ENCODE measurements at places on chromosomes 2 and 18.

DNA sequence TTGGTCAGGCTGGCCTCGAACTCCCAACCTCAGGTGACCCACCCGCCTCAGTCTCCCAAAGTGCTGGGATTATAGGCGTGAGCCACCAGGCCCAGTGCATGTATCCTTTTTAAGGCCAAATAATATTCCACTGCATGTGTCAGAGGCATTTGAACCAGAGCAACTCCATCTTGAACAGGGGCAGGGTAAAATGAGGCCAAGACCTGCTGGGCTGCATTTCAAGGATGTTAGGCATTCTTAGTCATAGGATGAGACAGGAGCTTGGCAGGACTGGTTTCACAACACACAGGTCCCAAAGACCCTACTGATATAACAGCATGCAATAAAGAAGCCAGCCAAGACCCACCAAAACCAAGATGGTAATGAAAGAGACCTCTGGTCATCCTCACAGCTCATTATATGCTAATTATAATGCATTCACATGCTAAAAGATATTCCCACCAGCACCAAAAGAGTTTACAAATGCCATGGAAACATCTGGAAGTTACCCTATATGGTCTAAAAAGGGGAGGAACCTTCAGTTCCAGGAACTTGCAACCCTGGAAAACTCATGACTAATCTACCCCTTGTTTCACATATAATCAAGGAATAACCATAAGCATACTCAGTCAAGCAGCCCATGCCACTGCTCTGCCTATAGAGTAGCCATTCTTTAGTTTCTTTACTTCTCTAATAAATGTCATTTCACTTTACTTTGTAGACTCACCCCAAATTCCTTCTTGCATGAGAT lies 204.6 kb downstream of the RAB3GAP1 start:
- DNase-seq, result no peak

DNA sequence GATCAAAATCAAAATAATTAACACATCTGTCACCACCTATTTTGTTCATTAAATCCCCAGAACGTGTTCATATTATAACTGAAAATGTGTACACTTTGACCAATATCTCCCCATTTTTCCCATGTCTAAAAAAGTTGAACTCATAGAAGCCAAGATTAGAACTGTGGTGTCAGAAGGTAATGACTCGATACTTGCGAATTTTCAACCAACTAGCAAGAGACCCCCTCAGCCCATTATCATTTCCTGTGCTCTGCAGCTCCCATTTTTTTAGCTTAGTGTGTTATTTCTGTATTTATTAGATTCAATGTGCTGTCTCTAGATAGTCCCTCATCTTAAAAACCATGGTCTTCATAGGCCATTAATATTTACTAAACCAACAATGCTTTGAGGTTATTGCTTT lies 248.7 kb upstream of the PIK3C3 start:
- no peak for DNase-seq

DNA sequence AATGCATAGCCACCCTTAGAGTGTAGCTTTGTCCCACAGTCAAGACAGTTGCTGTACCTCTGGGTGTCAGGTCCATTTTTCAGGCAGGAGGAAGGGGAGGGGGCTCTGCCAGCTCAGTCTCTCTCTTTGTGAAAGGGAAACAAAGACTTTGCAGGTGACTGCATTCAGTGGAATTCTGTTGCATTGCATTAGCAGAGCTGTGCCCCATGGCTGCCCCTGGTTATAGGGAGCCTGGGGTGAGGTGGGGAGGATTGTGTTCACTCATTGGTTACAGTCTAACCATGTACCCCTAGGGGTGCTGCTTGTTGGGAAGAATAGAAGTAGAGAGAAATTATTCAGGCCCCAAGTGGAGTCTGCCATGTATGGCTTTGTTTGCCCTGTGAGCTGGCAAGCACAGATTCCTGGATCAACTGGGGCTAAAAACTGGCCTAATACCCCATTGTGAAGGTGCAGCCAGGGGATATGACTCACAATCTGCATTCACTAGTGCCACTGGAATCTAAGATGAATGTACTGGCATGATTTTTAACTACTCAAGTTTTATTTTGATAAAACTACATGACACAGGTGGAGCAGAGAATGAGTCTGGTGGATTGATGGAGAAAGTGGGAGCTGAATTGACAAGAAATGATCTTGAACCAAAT lies 118.4 kb downstream of the SH3BP4 start:
- DNase-seq, result no peak

- no peak for DNase-seq
These were observed 32.8 kb downstream of the SRBD1 start for GRCh38 chr2:45578056-45578843.

GRCh38 chr18:75904416-75904815 lies 476.9 kb upstream of the SMIM21 start:
- DNase-seq, result no peak

- DNase-seq, result no peak
These were observed 88.4 kb upstream of the CAVIN2 start for GRCh38 chr2:191935247-191935646.

- no peak for DNase-seq
These were observed 27.7 kb upstream of the MAPRE3 start for GRCh38 chr2:26942543-26943295.

- no peak for DNase-seq
These were observed 2.0 kb downstream of the MFSD6 start for GRCh38 chr2:190410166-190410565.

GRCh38 chr18:7856733-7857132 lies 289.6 kb downstream of the PTPRM start:
- no peak for DNase-seq

- DNase-seq, result no peak
These were observed 1624.2 kb upstream of the TMEFF2 start for GRCh38 chr2:193818801-193819499.

GRCh38 chr18:80035997-80036396 lies 1.8 kb downstream of the RBFA start:
- DNase-seq, result no peak

GRCh38 chr2:65436824-65437221 lies 4.4 kb upstream of the SPRED2 start:
- no peak for DNase-seq

DNA sequence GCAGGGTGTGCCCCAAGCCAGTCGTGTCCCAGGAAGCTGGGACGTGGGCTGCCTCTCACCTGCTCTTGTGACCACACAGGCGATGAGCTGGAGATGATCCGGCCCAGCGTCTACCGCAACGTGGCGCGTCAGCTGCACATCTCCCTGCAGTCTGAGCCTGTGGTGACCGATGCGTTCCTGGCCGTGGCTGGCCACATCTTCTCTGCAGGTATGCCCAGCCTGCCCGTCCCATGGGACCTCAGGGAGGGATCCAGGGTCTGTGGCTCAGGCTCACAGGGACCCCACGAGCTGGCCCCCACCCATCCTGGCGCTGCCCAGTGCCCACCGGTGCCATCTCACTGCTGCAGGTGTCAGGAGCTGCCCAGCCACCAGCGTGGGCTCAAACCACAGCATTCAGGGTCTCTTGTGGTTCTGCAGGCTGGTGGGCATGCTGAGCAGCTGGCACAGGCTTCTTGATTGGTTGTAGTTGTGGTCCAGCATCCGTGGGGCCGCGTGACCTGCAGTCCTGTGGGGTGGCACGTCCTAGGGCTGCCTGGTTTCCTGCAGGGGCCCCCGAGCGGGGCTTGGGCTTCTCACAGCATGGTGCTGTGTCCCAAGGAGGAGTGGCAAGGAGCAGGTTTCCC lies 3.8 kb downstream of the BOK start:
- no peak for DNase-seq

GRCh38 chr2:168594778-168595177 lies 138.7 kb downstream of the CERS6 start:
- no peak for DNase-seq

DNA sequence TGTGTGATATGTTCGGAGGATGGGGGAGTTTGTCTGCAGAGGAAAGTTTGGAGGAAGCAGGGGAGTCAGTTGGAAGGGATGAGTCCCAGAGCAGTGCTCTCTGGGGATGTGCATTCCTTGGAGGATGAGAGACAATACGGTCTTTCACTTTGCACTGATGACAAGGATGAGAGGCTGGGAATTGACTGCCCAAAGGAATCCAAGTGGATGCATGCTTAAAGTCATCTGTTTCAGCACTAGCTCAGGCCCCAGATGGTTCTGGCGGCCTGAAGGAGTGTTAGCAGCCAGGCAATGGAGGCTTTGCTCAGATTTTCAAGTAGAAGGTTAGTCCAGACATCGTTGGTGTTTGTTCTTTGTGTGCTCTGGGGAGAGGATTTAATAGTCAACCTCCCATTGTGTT lies 100.2 kb downstream of the CRIM1 start:
- no peak for DNase-seq

- DNase-seq, result no peak
These were observed 169.7 kb upstream of the SMAD2 start for GRCh38 chr18:48100165-48100575.

DNA sequence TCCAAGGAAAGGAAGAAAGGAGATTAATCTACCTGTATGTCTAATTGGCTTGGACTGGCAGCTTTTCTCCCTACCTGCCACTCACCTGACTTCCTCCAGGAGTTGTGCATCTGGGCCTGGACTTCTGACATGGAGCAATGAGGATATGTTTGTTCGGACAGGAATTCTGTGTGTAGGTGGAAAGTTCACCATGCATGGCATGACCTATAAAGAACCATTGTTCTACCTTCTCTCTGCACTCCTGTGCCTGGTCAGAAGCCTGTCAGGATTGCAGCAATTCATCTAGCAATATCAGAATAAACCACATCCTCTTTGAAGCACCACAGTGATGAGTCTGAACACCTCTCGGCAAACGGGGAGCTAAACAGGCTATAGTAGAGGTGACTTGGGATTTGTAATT lies 20.8 kb downstream of the CCDC85A start:
- DNase-seq, result no peak

- no peak for DNase-seq
These were observed 83.2 kb upstream of the DTNB start for GRCh38 chr2:25756536-25756935.

DNA sequence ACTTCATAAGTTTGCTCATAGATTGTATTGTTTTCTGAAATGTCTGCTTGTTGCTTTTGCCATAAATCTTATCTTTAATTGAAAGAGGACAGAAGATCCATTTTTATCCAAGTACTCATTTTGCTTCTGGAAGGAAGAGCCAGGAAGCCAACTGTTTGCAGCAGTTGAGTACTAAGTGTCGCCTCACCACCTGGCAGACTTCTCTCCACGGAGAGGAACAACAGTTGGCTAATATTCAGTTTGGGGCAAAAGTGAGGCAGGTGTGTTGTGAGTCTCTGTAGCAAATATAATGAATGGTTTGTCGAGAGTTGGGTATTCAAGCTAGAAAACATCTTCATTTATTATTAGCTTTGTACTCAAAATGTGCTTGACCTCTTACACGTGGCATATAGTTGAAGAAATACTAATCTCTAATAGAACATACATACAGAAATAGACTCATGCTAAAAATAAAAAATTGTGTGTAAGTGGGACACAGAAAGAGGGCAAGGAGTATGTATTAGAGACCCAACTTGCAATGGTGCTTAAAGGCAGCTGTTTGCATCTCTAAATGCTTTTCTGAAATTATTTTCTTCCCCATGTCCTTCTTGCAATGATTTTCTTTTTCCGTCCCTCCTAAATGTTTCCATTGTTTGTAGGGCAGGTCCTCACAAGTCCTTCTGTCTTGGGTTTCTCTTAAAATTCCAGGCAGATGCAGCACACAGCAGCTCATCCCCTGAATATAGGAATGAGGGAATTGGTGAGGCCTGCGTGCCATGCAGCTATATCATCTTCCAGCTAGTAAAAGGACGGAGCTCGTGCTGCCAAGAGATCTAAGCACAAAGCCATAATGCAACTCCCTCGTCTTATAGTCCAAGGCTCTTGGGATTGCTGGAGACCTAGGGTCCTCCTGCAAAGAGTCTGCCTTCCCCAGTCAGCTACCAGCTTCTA lies 44.8 kb upstream of the MAP3K20 start:
- DNase-seq, result no peak

DNA sequence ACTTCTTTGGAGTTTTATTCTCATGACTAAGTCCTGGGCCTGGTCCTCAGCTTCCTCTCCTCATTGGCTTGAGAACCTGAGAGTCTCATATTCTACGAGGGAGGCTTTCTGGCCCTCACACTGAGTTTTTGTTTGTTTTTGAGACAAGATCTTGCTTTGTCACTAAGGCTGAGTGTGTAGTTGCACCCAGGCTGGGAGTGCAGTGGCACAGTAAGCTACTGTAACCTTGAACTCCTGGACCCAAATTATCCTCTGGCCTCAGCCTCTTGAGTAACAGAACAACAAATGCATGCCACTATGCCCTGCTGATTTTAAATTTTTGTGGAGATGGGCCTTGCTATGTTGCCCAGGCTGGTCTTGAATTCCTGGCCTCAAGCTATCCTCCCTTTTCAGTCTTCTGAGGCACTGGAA lies 22.6 kb downstream of the PRKRA start:
- DNase-seq, result no peak

DNA sequence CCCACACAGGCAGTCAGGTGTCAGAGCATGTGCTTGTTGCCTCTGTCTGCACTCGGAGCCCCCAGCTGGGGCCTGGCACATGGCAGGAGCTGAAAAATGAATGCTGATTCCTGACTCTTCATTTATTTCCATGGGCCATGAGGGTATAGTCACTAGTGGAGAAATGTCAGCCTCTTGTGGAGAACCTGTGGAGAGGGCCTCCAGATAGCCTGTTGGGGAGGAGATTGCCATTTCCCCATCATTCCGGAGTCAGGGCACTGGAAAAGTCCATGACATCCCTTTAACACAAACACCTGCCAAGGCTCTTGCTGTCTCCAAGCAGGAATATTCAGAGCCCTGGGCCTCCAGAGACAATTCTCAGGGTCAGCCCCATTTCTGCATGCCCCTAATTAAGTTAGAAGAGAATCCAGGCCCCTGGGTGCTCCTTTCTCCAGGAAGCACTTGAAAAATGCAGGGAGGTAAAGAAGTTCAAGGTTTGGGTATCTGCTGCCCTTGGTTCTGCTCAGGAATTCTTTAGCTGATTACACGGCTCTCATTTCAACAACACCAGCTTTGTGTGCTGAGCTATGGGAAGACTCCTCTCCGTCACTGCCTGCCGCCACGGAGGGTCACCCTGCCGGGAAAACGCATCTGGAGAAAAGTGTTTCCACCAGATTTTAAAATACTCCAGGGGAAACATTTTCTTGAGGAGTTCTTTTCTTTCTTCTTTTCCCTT lies 311.3 kb downstream of the MYCN start:
- DNase-seq, result no peak

DNA sequence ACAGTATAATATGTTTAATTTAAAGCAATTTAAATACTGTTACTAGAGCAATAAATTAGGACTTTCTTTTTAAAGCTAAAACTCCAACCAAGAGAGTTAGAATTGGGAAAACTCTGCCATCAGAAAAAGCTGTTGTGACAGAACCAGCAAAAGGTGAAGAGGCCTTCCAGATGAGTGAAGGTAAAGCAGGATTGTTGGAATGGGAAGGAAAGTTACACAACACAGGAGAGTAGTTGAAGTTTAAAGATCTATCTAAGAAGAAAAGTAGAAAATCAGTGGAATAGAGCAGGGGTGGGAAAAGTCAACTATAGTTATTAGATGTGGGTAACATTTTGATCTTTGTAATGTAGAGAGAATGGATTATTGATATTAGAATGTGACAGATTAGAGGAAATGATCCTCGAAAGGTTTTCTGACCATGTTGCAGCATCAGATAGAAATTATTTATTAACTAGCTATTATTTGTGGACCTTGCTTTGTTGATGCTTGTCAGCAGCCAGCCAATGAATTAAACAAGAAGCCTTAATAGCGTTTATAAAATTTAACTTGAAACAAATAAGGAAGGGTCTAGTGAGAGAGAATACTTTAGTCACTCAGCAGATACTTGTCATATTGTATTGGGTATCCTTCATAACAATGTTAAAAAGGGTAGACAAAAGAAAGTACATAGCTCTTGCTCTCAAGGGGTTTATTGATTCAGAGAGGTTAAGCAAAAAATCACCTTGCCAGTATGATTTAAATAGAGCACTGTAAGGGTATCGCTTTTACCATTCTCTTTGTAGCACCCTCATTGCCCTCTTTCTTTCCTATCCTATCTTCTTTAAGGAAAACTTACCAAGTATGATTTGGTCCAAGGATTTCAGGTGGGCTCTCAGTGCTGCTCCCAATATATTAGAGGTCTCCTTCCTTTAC lies 24.6 kb upstream of the DYSF start:
- no peak for DNase-seq
